Right hindlimb (tissue), 1 donor: ENCODE measurements at places on chromosomes 6 and 20.

DNA sequence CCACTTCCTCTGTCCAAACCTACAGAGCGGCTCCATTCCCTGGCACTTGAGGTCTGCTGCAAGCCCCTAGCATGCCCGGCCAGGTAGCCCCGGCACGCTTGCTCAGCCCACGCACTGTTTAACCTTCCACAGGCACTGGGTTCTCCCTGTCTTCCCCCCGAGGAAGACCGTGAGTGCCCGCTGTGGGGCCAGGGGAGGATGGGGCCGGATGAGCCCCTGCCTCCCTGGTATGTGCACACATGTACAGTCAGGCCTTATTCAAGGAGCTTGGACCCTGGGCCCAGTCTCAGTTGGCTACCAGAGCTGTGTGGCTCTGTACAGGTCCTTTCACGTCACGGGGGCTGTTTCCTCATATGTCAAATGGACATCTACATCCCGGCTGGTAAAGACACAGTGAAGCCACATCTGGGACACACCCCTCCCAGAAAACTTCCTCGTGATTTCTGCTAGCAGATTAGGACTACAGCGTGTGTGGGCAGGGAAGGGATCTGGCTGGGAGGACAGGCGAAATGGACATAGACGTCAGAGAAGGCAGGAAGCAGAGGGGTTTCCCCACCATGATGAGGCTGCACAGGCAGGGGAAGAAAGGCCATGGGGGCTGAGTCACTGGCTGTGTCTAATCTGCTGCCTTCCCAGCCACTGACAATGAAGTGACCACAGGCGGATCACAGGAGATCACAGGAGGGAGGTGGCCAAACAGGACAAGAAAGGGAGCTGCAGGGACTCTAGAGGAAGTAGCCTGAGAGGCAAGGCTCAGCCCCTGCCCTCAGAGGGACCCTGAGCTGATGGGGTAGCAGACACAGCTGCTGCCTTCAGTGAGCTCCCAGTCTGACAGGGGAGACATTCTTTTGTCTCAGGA, 62.9 kb downstream of the MRPL14 start:
- no peak for DNase-seq

GRCh38 chr6:65943548-65943947, 236.5 kb upstream of the EYS start:
- peak; percentile 23 for DNase-seq

- peak; percentile 60 for DNase-seq
These were observed 35.1 kb downstream of the RRBP1 start for GRCh38 chr20:17646961-17647301.

DNA sequence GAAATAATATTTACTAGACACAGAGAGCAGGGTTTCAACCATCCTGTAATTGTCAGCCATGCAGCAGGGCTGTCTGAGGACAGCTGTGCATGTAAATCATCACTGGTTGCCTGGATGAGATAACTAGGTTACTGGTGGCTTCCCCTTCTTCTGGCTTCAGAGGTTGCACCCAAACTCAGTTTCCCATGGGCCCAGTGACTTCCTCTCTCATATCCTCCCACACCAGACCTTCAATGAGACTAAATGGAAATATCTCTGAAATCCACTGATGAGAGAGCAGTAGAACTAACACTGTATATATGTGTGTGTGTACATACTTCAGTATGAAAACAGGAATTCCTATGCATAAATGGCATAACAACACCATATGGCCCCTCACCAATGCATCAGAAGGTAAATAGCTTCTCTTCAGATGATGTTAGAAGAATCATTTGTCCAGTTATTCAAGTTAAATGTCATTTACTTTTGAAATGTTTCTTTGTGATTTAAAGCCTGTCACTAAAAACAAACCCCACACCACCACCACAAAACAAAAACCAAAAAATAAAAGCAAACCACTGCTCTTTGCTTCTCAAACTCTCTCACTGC, 51.0 kb upstream of the IL20RA start:
- no peak for DNase-seq

DNA sequence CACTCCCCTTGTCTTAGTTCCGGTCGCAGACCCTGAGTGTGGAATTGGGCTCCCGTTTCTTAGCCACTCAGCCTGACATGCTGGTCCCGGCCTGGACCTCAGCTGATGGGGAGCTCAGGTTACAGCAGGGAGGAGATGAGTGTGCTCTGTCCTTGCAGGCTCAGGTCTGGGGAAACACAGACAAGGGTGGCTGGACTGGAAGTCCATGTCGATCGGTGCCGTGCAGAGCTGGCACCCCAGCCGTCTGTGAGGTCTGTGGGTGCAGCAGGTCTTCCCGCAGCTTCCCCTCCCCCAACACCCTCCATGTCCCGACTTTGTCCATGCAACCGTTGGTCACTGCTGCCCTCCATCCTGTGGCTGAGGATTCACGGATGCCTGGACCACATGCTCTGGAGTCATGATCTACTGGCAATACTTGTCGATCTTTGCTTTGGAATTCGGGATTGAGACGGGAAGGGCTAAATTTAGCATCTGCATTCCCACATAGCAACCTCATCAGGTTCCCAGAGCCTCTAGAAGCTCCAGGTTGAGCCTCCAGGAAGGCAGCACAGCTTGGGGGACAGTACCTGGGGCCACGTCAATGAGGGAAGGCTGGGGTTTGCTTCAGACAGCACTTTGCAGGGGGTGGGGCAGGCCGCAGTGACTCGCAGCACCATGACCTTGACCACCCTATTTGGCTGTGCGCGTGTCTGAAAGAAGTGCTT, 118.8 kb downstream of the PSMB1 start:
- no peak for DNase-seq

DNA sequence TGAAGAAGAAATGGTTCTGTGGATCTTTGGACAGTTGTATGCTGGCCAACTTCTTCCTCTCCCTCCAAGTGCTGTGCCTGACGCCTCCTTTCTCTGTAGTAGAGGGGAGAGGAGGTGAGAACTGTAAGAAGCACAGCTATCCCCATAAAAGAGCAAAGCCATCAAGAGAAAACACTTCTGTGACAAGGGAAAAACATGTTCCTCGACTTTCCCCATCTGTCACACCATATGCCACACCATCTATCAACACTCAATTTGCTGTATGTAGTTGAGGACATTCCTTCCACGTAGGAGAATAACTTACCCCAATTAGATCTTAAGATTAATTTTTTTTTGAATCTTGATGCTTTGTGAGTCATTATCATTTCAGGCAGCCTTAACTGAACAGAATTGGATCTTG, 156.2 kb upstream of the PLCB4 start:
- no peak for DNase-seq

DNA sequence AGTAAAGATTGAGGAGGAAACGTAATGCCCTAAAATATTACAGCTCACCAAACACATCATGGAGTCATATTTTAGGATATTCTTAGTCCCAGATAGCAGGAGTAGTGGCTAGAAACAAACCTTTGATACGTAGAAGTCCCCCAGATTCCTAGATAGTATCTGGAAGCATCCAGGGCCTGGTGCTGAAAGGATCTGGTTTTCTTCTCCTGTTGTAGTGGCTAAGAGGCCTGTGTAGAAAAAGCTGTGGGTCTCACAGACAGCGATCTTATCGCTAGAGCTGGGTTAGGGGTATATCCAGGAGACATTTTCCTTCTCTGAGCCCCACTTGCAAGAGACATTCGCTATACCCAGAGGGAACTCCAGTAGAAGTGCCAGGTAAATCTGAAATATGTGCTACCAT, 139.9 kb downstream of the KCNQ5 start:
- no peak for DNase-seq

GRCh38 chr20:32111156-32111686, 1.7 kb downstream of the TM9SF4 start:
- no peak for DNase-seq

DNA sequence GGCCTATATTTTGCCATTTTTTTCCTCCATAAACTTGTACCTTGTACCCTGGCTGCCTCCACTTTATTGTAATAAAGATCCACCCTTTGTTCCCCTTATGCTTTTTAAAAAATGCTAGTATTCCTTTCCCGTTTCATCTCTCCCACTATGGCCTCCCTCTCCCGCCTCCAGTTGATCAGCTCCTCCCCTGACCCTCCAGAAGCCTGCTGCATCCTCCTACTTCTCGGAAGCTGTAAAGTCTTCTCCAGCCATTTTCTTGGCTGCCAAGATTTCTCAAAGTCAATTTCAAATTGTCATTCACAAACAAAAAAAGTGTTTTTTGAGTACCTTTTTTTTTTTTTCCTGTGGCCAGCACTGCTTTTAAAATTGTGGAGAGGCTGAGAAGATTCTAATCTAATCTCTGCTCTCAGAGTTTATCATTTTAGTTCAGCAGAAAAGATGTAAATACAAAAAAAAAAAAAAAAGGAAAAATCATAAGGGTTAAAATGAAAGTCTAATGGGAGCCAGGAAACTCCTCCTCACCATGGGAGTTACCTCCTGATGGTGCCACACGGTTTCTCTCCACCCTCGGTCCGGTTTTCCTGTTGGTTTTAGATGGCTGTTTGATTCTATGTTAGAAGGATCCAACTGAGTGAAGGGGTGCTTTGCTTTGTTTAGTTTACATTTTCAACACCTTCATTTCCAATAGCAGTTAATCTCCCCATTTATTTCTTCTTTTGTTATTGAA, 103.0 kb upstream of the KCNK16 start:
- no peak for DNase-seq

DNA sequence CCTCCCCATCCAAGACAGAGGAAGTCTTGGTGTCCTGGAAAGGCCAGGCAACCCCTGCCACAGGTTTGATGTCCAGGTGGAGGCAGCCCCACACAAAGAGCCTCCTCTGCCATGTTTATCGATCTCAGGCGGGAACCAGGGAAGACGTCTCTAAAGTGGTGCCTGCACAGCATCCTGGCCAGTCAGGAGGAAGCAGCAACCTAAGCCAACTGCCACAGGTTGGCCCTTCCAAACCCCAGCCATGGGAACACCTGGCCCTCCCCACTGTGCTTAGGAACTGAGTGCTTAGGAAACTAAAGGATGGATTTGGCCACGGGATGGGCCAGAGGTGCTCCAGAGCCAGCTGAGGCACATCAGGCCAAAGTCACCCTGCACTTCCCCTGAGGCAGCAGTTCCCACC, 56.9 kb downstream of the CSE1L start:
- no peak for DNase-seq

GRCh38 chr6:149443411-149444181, 41.2 kb downstream of the ZC3H12D start:
- no peak for DNase-seq

DNA sequence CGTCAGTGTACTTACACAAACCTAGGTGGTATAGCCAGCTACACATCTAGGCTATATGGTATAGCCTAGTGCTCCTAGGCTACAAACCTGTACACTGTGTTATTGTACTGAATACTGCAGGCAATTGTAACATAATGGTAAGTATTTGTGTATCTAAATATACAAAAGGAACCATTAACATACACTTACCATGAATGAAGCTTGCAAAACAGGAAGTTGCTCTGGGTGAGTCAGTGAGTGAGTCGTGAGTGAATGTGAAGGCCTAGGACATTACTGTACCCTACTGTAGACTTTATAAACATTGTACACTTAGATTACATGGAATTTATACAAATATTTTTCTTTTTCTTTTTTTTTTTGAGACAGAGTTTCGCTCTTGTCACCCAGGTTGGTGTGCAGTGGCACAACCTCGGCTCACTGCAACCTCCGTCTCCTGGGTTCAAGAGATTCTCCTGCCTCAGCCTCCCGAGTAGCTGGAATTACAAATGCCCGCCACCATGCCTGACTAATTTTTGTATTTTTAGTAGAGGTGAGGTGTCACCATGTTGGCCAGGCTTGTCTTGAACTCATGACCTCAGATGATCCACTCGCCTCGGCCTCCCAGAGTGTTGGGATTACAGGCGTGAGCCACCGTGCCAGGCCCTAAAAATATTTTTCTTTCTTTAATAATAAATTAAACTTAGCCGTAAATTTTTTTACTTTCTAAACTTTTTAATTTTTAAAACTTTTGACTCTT, 15.4 kb upstream of the KIAA1755 start:
- peak; percentile 2 for DNase-seq

- DNase-seq: no peak
These were observed 1.9 kb downstream of the BCAS1 start for GRCh38 chr20:54068495-54068894.

DNA sequence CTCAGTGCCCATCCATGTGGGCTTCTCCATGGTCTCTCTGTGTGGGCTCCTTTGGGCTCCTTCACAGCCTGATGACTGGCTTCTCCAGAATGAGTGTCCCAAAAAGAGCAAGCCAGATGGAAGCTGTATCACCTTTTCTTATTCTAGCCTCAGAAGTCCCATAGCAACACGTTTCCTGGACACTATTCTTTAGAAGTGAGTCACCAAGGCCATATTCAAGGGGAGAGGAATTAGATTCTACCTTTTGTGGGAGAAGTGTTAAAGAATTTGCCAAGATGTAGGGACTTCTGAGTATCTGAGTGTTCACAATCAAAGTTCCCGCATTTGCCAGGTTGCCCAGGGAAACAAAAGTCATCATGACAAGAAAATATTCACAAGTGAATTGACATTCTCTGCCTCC, 20.7 kb upstream of the TBC1D22B start:
- DNase-seq: no peak

DNA sequence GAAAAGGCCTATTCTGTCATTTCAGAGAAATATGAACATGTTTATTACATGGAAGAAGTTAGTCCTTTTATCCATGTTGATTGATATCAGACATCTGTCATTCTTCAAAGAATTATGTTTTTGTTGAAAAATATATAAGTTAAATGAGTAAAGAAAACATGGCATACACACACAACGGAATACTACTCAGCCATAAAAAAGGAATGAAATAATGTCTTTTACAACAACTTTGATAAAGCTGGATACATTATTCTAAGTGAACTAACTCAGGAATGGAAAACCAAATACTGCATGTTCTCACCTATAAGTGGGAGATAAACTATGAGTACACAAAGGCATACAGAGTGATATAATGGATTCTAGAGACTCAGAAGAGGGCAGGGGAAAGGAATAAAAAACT, 9.3 kb downstream of the FKBP5 start:
- DNase-seq: no peak

DNA sequence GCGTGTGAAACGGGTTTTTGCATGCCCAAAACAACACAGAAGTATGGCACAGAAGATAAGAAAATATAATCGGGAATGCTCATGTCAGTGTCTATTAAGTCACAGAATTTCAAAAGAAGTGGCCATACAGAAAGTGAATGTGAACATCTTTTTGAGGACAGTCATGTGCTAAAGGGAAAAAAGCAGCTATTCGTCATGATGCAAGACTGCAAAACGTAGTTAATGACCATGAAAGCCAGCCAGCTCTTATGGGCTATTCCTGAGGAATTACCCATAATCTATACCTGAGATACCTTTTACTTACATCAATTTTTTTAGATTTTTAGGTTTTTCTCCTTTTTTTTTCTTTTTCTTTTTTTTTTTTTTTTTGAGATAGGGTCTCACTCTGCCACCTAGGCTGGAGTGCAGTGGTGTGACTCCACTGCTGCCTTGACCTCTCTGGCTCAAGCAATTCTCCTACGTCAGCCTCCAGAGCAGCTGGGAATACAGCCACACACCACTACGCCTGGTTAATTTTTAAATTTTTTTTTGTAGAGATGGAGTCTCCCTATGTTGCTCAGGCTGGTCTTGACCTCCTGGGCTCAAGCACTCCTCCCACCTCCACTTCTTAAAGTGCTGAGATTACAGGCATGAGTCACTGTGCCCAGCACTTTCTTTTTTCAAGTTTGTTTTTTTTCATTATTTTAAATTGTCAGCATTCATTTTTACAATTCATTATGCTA, 18.1 kb upstream of the ZBP1 start:
- DNase-seq: no peak

- no peak for DNase-seq
These were observed 75.3 kb downstream of the SERAC1 start for GRCh38 chr6:158092806-158093205.

- no peak for DNase-seq
These were observed 15.5 kb downstream of the LY86 start for GRCh38 chr6:6604015-6604414.

- no peak for DNase-seq
These were observed 80.6 kb downstream of the FNDC1 start for GRCh38 chr6:159249752-159250151.

GRCh38 chr6:151999194-151999593, 191.7 kb downstream of the ESR1 start:
- DNase-seq: no peak
